ENCODE measurements at places on chromosomes 3 and 15.

GRCh38 chr15:43527016-43527801, 9.8 kb downstream of the MAP1A start:
- no peak for DNase-seq

DNA sequence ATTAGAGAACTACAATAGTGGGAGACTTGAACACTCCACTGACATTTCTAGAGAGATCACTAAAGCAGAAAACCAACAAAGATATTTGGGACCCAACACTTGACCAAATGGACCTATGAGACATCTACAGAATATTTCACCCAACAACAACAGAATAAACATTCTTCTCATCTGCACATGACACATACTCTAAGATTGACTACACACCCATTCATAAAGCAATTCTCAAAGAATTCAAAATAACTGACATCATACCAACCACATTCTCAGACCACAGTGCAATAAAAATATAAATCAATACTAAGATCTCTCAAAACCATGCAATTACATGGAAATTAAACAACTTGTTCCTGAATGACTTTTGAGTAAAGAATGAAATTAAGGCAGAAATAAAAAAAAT, 473.7 kb downstream of the LPP start:
- no peak for DNase-seq

- peak; percentile 17 for DNase-seq
These were observed 5.7 kb upstream of the MCTP2 start for GRCh38 chr15:94225616-94226015.

DNA sequence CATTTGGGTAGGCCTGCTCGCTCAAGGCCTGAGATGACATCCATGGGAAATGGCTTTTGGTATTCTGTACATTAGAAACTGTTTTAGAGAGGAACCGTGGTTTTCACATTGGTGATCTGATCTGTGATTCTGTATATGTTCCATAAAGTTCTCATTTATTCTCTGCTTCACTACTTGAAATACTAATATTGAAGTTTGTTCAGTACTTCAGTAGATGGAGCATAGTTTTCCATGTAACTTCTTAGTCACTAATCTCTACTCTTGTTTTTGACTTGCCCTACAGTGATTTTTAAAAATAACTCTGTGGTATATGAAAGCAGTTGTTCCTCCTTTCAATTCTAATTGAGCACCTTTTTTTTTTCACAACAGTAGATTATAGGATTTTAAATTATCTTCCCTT, 66.5 kb downstream of the MBNL1 start:
- no peak for DNase-seq

DNA sequence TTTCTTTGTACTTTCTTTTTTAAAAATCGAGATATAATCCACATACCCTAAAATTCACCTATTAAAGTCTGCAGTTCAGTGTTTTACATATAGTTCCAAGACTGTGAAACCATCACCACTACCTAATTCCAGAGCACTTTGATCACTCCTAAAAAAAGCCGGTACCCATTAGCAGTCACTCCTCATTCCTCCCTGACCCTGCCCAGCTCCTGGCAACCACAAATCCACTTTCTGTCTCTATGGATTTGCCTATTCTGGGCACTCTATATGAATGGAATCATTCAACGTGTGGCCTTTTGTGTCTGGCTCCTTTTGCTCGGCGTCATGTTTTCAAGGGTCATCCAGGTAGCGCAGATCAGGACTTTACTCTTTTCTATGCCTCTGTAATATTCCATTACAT, 17.3 kb downstream of the TRPM1 start:
- DNase-seq: no peak

DNA sequence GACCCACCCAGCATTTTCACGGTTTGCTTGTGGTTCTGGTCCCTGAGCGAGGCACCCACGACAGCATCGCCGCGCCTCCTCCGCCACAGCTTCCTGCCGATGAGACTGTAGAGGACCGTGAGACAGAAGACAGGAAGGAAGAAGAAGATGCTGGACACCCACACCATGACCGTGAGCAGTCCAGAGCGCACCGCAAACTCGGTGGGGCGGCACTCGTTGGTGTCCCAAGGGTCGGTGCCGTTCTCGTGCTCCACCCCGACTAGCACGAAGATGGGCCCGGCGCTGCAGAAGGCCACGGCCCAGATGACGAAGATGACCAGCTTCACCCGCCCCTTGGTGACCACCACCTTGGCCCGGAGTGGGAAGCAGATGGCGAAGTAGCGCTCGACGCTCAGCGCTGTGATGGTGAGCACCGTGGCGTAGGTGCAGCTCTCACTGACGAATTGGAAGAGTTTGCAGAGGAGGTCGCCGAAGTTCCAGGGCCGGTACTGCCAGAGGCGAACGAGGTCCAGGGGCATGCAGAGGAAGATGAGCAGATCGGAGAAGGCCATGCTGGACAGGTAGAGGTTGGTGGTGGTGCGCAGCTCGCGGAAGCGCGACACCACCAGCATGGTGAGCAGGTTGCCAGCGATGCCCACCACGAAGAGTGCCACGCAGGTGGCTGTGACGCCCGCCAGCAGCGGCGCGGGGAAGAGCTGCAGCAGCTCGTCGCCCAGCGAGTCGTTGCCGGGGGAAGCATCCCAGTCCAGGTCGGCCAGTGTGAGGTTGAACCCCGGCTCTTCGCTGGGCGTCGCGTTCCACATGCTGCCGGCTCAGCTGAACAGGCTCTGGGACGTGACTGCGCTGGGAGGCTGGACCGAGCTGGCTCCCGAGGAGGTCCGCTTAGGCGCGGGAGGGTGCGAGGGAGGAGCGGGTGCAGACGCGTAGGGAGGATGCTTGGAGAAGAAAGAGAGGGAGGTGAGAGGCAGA, at the start of gene GHSR:
Gene GHSR (minus strand): TSS at position 846 of the 969 bp plus-strand sequence. CDS start 43 bp downstream, at position 803.
- no peak for DNase-seq

DNA sequence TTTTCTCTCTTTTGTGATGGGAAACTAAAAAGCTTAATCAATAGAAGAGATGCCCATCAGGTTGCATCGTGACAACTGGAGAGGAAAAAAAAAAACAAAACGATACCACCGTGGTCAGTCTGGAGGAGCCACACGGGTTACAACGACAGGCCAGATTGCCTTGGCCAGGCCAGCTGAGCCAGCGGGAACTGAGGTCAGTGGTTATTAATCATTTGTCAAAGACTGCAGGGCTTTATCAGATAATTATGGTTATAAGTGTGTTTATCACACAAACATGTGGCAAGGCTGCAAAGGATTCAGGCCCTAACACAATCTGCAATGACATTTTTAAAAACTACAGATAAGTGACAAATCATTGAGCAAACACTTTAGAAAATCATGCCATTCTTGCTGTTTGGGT, 135.0 kb upstream of the FAM3D start:
- DNase-seq: no peak

DNA sequence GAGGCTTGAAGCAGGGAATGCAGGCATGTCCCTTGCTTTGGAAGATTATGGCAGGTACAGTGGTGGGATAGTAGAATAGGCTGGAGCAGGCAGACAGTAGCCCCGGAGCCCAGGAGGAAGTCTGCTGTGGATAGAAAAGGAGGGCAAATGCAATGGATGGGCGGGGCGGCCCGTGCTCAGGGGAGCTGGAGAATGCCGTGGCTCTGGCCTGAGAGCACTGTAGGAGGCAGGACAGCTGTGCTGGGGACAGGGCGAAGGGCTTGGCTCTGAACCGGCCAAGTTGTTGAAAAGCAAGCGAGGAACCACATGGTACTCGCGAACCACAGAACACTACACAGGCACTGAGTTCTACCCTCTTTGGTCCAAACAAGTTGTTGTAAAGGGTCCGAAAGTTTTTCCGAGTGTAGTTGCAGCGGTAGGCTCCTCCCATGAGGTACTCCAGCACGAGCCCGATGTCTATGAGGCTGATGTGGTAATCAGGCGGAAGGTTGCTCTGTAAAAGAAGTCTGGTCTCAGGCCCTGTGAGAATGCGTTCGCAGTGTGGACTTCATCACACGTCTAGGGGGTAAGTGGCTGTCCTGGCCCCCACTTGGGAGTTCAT, 54.7 kb downstream of the TRPM1 start:
- DNase-seq: no peak

DNA sequence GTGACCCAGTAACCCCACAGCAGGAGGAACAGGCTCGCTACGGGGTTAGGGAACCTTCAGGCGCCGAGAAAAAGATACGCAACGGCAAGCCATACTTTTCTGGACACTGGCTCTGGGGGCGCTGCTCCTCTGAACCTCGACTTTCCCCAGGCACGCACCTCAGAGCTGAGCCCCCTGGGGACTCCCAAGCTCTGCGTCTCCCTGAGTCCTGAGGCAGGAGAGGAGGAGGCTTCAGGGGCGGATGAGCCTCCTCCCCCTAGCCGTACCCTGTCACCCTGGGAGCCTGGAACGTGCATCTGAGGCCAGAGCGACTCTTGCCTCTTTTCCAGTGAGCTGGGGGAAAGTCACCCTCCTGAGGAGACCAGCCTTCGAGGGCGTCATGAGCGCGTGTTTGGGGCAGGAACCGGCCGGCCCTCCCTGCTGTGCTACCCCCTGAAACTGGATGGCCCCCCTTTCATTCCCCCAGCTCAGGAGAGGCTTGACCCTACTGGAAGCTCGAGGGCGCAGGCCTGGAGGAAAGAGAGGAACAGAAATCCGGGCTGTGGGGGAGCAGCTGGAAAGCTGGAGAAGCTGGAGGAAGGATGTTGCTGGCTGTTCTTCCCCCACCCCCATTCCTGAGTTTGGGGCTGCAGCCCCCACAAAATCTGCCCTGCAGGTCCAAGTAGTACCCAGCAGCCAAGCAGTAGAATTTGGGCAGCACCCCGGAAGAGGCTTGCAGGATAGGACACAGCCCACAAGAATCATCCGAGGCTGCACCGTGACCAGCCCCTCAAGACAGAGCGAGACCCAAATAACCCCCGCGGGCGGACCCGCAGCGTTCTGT, 25.1 kb upstream of the POLG start:
- no peak for DNase-seq

DNA sequence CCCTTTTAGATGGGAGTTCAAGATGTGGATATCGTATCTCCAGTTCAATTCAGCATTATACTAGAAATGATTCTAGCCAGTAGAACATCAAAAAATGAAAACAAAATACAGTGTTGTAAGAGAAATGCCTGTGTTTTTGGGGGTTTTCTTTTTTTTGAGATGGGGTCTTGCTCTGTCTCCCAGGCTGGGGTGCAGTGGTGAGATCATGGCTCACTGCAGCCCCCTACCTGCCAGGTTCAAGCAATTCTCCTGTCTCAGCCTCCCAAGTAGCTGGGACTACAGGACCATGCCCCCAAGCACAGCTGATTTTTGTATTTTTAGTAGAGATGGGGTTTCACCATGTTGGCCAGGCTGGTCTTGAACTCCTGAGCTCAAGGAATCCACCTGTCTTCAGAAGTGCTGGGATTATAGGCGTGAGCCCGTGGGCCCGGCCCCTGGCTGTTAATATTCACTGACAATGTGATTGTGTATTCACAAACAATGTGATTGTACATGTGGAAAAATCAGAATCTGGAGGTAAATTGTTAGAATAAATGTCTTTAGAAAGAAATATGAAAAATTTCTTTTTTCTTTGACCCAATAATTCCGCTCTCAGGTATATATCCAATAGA, 59.0 kb downstream of the ARIH1 start:
- no peak for DNase-seq

DNA sequence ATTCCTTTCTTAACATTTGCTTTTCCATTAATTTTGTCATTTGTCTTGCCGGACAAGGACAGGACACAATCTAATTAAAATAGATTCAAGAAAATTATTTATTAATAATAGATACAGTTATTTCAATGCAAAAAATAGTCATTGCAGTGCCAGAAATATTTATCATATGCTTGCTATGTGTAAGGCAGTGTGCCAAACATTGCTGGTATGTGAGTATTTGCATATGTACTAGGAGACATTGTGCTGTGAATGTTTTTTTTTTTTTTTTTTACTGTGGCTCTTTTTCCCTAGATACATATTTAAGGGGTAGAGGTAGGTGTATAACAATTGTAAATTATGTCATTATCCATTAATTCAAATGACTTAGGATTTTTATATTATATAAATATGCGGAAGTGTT, 23.3 kb downstream of the SPRED1 start:
- DNase-seq: no peak

DNA sequence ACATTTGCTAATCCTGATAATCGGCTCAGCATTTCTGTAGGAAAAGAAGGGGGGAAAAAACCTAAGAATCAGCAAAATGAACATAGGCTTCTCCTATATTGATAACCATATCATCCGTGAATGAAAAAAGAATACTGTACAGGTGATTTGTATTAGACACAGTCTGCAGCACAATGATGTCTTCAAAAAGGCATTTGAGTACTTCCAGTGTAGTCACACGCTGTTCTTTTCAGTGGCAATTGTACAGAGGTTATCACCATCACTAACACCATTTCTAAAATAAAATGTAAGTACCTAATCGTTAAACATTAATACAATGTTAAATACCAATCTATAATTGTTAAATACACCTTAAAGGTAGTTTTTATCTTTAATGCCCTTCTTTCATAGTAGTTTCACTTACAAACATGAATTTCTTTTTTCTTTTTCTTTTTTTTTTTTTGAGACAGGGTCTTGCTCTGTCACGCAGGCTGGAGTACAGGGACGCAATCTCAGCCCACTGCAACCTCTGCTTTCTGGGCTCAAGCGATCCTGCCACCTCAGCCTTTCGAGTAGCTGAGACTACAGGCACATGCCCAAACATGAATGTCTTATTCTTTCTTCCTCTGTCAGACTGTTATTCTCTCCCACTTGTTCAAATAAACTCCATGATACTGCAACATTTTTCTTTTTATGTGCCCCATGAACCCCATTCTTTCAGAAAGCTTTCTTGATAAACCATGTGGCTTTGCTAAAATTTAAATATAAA, 18.4 kb downstream of the GOLGB1 start:
- DNase-seq: no peak

DNA sequence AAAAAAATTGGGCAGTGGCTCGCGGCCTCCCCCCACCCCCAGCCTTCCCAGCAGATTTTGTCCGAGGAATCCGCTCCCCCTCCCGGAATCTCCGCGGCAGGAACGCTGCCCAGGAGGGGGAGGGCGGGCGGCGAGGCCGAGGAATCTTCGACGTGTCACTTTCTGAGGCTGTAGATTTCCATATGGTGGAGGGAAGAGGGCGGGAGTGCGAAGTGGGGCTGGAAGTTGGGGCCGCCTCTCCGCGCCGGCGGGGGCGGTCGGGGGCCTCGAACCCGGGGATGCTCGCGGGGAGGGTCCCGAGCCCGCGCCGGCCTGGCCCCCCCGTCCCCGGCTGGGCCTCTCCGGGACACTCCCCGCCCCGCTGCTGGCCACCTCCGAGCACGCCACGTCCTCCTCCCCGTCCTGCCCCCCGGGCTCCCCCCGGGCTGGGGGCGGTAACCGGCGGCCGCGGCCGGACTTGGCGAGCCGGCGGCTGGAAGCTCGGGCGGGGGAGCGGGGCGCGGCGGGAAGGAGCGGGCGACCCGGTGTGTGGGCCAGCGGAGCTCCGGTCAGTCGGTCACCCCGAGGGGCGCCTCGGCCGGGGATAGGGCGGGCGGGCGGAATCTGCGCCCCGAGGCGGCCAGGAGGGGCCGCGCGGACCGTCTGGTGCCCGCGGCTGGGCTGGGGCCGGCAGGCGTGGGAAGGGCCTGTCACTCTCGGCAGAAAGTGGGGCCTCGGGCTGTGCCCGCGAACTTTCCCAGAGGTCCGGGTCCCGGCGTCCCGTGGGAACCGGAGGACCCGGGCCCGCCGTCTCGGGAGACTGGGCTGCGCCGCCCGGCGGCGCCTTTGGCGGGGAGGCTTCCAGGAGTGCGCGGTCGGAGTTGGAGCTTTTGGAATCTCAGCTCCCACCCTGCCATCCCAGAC, 951 bp downstream of the FNDC3B start:
- DNase-seq: peak; percentile 91

GRCh38 chr3:196378146-196378841, 40.1 kb upstream of the TM4SF19 start:
- DNase-seq: no peak
